Stimulated activated CD8-positive, alpha-beta memory T cell treated with anti-CD3 and anti-CD28 coated beads, Interleukin-7, amount 100 ng/mL, for 1 hour (primary cell): ENCODE measurements at places on chromosomes 7 and 10.

DNA sequence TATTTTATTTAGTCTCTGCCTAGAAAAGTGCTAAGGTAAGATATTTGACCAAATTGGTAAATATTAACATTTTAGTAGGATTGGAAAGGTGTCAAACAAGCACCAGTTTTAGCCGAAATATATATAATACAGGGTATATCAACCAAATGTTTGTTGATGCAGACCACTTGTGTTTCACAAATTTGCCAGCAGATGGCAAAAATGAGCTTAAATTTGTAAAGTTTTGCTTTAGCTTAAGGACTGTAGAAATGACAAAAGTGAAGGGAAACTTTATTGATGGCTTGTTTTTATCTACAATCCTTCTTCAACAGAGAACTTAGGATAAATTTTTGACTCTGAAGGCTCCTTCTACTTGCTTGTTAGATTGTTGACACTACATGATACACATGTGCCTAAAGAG lies 4.8 kb upstream of the POLR1F start:
- DNase-seq, result no peak

GRCh38 chr7:28106321-28106829 lies 74.2 kb downstream of the JAZF1 start:
- DNase-seq, result no peak

DNA sequence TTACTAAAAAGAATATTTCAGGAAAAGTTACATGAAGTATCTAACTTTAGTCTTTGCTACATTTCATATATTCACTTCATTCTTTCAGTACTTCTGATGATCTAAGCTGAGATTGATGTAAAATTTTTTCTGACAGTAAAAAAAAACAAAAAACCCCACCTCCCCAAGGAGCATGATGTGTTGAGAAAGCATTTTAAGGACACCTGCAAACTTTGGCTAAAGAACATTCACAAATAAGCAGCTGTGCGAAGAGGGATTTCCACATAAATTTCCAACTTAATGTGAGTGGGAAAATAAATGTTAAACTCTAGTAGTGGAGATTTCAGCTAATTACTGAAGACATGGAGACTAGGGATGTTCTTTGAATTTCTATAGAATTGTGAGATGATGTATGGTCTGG lies 35.5 kb downstream of the DLD start:
- DNase-seq, result no peak

GRCh38 chr7:103075337-103075918 lies 488 bp downstream of the ARMC10 start:
- peak; percentile 37 for DNase-seq

DNA sequence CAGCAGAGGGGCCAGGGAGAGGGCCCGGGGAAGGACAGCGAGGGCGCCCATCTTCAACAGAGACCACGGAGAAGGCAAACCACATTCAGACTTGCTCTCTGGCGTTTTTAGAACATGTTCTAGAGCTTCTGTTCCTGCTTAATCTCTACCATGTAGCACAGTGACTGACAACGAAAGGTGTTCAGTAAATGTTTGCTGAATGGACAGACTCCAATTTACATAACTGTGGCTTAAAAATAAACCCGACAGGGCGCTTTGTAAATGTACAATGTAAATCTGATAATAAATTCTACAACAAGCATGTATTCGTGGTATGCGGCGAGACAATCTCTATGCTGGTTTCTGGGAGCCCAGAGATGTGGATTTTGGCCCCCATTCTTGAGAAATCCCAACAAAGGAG lies 10.5 kb downstream of the ADARB2 start:
- DNase-seq, result no peak

DNA sequence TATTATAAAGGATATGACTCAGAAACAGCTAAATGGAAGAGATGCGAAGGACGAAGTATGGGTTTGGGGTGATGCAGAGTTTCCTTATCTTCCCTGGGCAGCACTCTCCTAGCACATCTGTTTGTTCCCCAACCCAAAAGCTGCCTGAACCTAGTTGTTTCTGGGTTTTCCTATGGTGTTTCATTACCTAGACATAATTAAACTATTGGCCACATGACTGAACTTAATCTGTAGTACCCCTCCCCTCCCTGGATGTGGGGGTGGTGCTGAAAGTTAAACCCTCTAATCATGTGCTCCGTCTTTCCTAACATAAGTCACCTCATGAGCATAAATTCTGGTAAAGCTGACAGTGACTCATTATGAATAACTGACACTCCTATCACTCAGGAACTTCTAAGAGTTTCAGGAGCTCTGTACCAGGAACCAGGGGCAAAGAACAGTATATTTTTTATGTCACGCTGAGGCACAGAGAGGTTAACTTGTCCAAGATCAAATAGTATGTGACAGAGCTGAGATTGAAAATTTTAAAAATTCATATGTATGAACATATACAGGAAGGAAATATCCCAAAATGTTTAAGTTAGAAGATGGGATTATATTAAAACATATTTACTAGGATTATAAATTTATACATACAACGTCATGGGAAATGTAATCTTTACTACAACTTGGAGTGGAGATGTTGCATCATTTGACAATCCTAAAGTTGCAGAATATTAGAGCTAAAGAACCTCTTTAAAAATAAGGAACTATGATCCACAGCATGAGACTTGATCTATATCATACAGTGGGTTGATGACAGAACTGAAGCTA lies 4.8 kb downstream of the STRIP2 start:
- no peak for DNase-seq

DNA sequence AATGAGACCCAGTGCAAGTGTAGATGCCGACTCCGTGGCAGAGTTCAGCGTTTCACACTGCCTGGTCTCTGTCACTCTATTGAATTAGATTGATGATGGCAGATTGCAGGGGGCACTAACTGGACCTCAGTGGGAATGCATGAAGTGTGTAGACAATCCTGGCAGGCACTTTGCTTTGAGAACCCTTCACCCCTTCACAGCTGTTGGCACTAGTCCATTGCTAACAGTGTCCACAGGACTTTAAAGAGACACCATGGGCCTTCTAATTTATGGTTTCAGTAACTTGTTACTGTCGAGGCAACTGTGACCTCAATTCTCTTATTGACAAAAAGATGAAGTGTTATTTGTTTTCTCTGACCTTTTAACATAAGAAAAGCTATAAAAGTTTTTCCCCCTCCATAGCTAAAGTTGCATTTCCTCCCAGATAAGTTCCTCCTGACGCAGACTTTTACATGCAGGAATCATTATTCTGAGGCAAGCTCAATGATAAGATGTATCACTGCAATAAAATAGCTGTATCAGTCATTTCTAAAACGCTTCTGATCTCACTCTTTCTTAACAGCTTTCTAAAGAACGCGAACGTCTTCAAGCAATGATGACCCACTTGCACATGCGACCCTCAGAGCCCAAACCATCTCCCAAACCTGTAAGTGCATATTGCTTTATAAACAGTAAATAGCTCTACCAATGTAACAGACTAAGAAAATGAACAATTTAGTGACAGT lies 238.9 kb downstream of the FOXP2 start:
- no peak for DNase-seq

DNA sequence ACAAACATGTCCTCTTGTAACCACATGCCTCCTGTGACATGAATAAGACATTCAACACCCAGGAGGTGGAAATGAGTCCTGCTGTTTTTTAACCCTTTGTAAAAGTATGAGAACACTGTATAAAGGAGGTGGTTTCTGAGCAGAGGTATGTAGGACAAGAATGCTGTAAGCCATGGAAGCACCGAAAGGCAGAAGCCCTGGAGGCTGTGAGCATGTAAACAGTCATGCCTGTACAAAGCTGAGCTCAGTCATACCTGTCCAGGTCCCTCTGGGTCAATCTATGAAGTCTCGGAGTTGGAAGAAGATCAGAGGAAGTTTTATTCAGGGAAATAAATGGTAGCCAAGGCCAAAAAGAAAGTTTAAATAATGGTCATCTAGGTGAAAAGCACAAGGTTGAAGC lies 34.7 kb upstream of the XPNPEP1 start:
- no peak for DNase-seq

- no peak for DNase-seq
These were observed 937.7 kb upstream of the LRRN3 start for GRCh38 chr7:110153222-110153621.

DNA sequence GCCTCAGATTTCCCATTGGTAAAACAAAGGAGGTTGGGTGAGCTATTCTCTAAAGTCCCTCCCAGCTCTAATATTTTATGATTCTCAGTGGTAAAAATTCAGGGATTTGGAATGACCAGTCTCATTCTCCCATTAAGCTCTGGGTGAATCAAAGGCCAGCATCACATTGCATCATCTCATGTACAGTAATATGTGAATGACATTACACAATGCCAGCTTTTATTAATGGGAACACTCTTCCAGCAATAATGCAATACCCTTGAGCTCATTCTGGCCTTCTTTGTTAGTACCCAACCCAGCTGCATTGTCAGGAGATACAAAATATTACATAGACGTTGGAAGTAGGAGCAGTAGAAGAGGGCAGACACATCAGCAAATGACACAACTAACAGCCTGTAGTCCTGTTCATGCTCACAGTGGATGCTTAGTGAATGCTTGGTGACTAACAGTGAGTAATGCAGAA lies 100.0 kb upstream of the EGR2 start:
- no peak for DNase-seq
